ENCODE measurements at places on chromosomes 2 and 18. TPM values are rescaled to one million over a fixed set of nuclear protein-coding genes. Genes with fewer than 3 reads are reported as not detected.

GRCh38 chr18:10147752-10148151, 233.9 kb downstream of the VAPA start:
- no peak for DNase-seq

DNA sequence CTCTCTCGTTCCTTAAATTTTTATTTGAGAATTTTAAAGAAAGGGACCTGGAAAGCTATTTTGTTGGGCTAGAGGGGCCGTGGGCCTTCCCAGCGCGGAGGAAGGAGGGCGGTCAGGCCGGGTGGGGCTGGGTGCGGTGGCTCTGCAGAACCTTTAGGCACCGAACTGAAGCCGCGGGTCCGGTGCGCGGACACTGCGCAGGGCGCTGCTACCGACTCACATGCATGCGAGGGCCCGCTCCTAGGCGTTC, 1.6 kb upstream of the TWIST2 start:
- DNase-seq, result no peak

PSMA8 gene
- 1.3 TPM for total RNA-seq

GRCh38 chr2:94759211-94759610, 112.0 kb upstream of the TEKT4 start:
- DNase-seq, result peak; percentile 46

SLC5A7 gene
- total RNA-seq, result not detected

CCDC195 gene
- total RNA-seq, result not detected

- DNase-seq, result no peak
Measured at GRCh38 chr2:119082821-119083400, 75.6 kb downstream of the C1QL2 start.

- DNase-seq, result peak; percentile 67
Measured at GRCh38 chr2:241507430-241508239, 749 bp downstream of the STK25 start.

Measured in activated naive CD8-positive, alpha-beta T cell treated with anti-CD3 and anti-CD28 coated beads, Interleukin-2, amount 10 ng/mL, durations not matched to agents 7 days and 5 days (primary cell).